ENCODE measurements at places on chromosomes 2 and 18. TPM values are rescaled to one million over a fixed set of nuclear protein-coding genes. Genes with fewer than 3 reads are reported as not detected.

The SERPINB3 gene
- total RNA-seq = 1.7 TPM

The SF3B6 gene
- 130 TPM for total RNA-seq

The RBFA gene
- 42.5 TPM for total RNA-seq

The SATB2 gene
- 23.0 TPM for total RNA-seq

- DNase-seq = no peak
Observed at GRCh38 chr2:38740851-38741731, 10.1 kb downstream of the SRSF7 start.

- DNase-seq = no peak
Observed at GRCh38 chr2:58155160-58155778, 85.9 kb downstream of the FANCL start.

- DNase-seq = no peak
Observed at GRCh38 chr2:74081030-74081762, 66.5 kb downstream of the BOLA3 start.

Measured in H9 (cell line).